Activated CD8-positive, alpha-beta memory T cell treated with anti-CD3 and anti-CD28 coated beads for 1 hour (primary cell): ENCODE measurements at places on chromosomes 11 and 22.

- DNase-seq = no peak
Observed at GRCh38 chr11:117230286-117230961, 1.4 kb downstream of the PCSK7 start.

DNA sequence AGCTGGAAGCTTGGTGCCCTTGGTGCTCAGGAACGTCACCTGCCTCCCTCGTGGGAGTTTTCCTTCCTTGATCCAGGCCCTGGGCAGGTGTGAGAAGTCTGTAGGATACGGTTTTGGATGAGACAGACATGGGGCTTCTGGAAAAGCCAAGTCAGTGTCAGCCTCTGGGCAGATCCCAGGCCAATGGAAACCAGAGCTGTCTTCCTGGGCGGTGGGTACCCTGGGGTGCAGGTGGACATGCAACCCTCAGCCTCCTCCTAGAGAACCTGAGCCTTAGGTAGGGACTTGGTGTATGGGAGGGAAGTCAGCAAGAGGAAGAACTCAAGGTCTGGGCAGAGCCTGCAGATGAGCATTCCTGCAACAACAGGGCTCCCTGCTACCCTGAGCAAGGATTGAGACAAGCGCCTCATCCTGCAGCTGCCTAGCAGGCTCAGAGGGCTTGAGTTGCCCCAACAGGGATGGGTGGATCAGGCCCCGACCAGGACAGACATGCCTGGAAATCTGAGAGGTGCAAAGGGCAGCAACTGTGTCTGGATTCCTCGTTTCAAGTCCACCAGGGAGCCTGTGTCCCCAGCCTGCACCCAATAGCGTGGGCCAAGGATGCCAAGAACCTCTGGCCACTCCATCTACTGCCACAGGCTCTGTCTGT, 37.6 kb upstream of the SYT13 start:
- DNase-seq = no peak

DNA sequence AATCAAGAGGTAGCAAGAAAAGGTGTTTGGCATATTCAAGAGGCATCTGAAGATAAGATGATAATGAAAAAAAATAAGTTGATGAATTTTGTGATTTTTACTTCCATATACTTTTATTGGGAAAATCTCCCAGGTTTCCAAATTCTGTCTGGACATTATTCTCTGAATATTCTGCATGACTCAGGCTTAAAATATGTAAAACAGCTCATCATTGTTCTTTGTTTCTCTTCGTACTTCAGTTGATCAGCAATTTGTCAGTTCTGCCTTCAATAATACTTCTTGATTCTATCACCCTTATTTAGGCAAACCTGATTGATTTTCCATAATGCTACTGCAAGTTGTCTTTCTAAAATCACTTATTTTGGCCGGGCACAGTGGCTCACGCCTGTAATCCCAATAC, 30.2 kb downstream of the GTF2H1 start:
- no peak for DNase-seq

DNA sequence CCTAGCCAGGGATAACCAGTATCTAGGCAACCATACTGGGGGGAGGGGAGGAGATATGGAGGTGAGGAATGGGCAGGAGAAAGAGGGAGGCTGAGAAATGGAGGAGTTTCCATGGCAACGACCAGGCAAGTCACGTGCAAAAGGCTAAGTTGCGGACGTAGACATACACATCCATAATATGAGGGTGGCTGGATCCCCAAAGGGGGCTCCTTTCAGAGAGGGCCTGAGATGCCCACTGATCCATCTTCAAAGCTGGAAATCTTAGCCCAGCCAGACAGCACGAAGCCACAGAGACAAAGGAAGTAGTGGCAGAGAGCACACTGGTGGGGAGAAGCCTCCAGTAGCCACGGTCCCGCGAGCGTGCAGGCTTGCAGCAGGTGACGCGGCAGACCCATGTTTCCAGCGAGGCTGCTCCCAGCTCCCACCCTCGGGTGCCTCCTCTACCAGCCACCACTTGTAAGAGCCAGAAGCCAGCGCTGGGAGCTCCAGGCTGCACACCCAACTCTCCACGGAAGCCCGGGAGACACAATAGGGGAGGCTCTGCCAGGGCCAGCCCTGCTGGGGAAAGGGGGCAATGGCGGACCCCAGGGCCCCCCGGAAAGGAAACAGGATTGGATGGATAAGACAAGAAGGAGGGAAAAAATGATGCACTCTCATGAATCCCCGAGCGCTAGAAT, 938 bp downstream of the FXYD6 start:
- DNase-seq = no peak

DNA sequence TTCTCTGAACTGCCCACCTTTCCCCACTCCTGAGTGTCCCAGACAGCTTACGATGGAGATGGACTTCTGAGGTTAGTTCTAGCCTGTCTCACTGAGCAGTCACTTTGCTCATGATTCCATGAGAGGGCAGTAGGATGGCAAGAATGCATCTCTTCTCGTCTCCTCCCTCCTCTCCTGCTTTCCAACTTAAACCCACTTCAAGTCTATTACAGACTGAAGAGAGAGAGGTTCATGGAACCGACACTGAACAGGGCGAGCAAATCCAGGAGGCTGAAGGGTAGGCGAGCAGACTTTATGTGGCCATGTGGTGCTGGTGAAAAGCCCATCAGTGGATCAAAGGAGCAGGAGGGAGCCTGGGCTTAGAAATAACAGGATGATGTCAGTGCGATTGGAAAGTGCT, 38.6 kb downstream of the CEP164 start:
- no peak for DNase-seq

GRCh38 chr11:93623179-93623578, 38.3 kb upstream of the CEP295 start:
- no peak for DNase-seq
